ENCODE measurements at places on chromosomes 3 and 15. TPM values are rescaled to one million over a fixed set of nuclear protein-coding genes. Genes with fewer than 3 reads are reported as not detected.

MYLK gene
- not detected for total RNA-seq

GP9 gene
- not detected for total RNA-seq

CX3CR1 gene
- 0.29 TPM for total RNA-seq

CAMKV gene
- not detected for total RNA-seq

ARPC4 gene
- total RNA-seq: 164 TPM

TM4SF1 gene
- not detected for total RNA-seq

TBL1XR1 gene
- total RNA-seq: 172 TPM

CAMP gene
- not detected for total RNA-seq

SEMA3F gene
- total RNA-seq: not detected

DPPA2 gene
- total RNA-seq: not detected

DNASE1L3 gene
- total RNA-seq: not detected

GJD2 gene
- total RNA-seq: not detected

CDC25A gene
- not detected for total RNA-seq

PLSCR4 gene
- not detected for total RNA-seq

BRPF1 gene
- total RNA-seq: 40.5 TPM

ATP10A gene
- total RNA-seq: 48.2 TPM

ADGRG7 gene
- not detected for total RNA-seq

TIMP4 gene
- not detected for total RNA-seq

ACKR4 gene
- 0.17 TPM for total RNA-seq

TRANK1 gene
- 155 TPM for total RNA-seq

KLF15 gene
- 0.67 TPM for total RNA-seq

COLQ gene
- 6.1 TPM for total RNA-seq

TRIM69 gene
- total RNA-seq: 40.7 TPM

GPR149 gene
- total RNA-seq: not detected

RAB5A gene
- 57.0 TPM for total RNA-seq

BCHE gene
- not detected for total RNA-seq

LRRN1 gene
- total RNA-seq: 0.22 TPM

GNB5 gene
- total RNA-seq: 69.9 TPM

PLCH1 gene
- not detected for total RNA-seq

CSPG5 gene
- total RNA-seq: 0.20 TPM

EOMES gene
- total RNA-seq: 4.2 TPM

P2RY1 gene
- total RNA-seq: 0.09 TPM

KIF23 gene
- total RNA-seq: not detected

EXD1 gene
- not detected for total RNA-seq

LYZL4 gene
- total RNA-seq: not detected

ANKRD63 gene
- total RNA-seq: not detected

COL6A5 gene
- total RNA-seq: not detected

STAC gene
- total RNA-seq: not detected

USP13 gene
- total RNA-seq: 9.7 TPM

PPP2R3A gene
- total RNA-seq: 0.25 TPM

ROBO2 gene
- total RNA-seq: not detected

RBMS3 gene
- 1.0 TPM for total RNA-seq

INSYN1 gene
- not detected for total RNA-seq

MASP1 gene
- not detected for total RNA-seq

IFT122 gene
- total RNA-seq: 20.0 TPM

SAXO2 gene
- total RNA-seq: 1.7 TPM

COL7A1 gene
- total RNA-seq: 1.2 TPM

TM6SF1 gene
- 0.50 TPM for total RNA-seq

DNAJC17 gene
- 43.9 TPM for total RNA-seq

PPCDC gene
- total RNA-seq: 14.1 TPM

GCNT3 gene
- not detected for total RNA-seq

BNC1 gene
- not detected for total RNA-seq

SEMA6D gene
- not detected for total RNA-seq

CHMP2B gene
- 25.9 TPM for total RNA-seq
